NCI-H2107 (cell line): ENCODE measurements at places on chromosomes 6 and 20.

DNA sequence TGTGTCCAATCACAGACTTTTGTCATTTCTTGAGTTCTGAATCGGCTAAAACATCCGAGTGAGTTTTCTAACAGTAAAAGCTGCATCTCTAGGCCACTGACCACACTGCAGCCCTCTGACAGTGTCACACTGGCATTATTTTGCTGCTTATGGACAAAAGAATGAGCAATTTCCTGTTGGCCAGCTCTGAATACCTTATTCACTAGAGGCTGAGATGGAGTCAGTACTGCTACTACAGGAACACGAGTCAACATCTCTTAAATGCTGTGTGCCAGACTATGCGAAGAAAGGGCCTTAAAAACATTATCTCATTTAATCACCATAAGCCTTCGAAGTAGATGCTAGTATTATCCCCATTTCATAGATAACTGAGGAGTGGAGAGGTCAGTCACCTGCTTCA is 42.5 kb upstream of the IPCEF1 start:
- DNase-seq = no peak

GRCh38 chr6:165644586-165645266 is 18.3 kb downstream of the PDE10A start:
- DNase-seq = no peak

- DNase-seq = no peak
These were observed 568 bp downstream of the PREP start for GRCh38 chr6:105402090-105402938.

DNA sequence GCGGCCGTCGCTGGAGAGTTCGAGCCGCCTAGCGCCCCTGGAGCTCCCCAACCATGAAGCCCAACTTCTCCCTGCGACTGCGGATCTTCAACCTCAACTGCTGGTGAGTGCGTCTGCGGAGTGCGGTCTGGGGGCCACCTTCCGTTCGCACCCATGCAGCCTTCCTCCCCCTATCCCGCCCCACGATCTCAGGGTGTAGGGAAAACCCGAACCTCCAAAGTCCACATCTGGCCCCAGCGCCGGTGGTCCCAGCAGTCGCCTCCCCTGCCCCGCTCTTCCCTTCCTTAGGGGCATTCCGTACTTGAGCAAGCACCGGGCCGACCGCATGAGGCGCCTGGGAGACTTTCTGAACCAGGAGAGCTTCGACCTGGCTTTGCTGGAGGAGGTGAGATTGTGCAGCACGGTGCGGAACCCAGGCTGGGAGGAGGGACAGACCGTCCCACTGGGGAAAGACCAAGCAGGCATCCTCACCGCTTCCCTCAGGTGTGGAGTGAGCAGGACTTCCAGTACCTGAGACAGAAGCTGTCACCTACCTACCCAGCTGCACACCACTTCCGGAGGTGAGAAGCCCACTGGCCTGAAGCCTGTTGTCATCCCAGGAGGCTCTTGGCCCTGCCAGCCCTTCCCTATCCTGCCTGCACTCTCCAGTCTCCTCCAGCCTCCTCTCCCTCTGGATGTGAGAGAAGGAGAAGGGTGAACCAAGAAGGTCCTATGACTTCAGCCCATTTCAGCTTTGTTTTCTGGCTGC is 719 bp downstream of the SMPD2 start:
- DNase-seq = peak; percentile 33

DNA sequence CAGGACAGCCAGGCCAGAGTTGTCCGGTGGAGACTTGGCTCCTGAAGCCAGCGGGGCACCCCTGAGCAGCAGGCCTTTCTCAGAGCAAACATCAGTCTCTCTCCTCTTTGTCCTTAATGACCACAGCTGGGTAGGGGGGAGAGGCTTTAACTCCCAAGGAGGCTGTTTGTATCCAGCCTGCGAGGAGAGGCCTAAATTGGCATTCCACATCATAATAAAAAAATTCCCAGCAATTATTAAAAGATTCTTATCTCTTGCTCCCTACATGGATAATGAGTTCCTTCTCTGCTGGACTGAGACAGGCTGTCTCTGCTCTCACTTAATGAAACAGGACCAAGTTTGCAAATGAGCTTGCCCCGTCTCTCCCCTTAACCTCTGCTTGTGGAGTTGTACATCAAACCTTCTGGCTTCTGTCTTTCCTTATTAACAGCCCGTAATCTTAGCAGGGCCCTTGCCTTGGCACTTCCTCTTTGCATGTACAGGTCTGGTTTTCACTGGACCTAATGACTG is 838.2 kb downstream of the MAFB start:
- DNase-seq = no peak

GRCh38 chr20:45322952-45323383 is 14.9 kb upstream of the MATN4 start:
- DNase-seq = no peak

DNA sequence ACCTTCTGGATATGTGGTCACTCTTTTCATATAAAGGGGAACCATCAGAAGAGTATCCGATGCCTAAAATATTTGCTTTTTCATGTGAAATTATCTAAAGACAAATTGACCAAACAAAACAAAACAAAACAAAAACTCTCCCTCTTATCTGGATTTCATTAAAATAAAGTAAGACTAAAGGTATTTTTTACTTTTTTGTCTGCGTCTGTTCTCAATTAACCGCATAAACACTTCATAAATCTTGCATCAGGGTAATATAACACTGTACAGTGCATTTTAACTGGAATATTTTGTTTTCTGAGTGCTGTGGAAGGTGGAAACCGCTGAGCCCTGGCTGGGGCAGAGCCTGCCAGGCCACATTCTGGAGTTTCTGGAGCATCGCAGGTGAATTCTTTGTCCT is 234.1 kb upstream of the ZFP64 start:
- DNase-seq = no peak

DNA sequence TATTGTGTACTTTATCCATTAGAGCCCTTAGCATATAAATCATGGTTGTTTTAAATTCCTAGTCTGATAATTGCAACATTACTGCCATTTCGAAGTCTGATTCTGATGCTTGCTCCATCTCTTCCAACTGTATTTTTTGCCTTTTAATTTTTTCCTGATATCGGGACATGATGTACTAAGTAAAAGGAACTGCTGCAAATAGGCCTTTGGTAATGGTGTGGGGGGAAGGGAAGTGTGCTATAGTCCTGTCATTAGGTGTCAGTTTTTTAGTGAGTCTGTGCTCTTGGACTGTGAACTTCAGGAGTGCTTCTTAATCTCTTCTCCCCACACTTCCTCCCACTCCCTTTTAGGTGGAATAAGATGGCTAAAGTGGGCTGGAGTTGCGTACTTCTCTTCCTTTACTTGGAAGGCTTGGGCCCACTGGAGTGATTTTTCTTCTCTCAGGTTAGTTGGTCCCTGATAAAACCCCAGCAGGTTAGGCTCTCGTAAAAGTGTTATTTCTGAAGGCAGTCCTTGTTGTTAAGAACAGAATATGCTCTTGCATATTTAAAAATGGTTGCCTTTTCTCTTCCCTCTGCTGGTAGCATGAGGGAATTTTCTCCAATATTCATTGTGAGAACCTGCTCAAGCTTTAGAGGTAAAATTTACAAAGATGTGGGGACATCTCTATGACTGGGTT is 18.1 kb downstream of the STXBP5 start:
- DNase-seq = no peak
